ENCODE measurements at places on chromosomes 11 and 22. TPM values are rescaled to one million over a fixed set of nuclear protein-coding genes. Genes with fewer than 3 reads are reported as not detected.
A peak's percentile ranks its signal among the peaks of the same experiment; 100 is the strongest.

Gene TRIM51
- total RNA-seq, result not detected

Gene SUSD2
- 0.22 TPM for total RNA-seq

Gene SLCO2B1
- total RNA-seq, result not detected

Gene PDHX
- total RNA-seq, result 34.5 TPM

Gene CD3D
- total RNA-seq, result 321 TPM

Gene GPR83
- total RNA-seq, result not detected

DNA sequence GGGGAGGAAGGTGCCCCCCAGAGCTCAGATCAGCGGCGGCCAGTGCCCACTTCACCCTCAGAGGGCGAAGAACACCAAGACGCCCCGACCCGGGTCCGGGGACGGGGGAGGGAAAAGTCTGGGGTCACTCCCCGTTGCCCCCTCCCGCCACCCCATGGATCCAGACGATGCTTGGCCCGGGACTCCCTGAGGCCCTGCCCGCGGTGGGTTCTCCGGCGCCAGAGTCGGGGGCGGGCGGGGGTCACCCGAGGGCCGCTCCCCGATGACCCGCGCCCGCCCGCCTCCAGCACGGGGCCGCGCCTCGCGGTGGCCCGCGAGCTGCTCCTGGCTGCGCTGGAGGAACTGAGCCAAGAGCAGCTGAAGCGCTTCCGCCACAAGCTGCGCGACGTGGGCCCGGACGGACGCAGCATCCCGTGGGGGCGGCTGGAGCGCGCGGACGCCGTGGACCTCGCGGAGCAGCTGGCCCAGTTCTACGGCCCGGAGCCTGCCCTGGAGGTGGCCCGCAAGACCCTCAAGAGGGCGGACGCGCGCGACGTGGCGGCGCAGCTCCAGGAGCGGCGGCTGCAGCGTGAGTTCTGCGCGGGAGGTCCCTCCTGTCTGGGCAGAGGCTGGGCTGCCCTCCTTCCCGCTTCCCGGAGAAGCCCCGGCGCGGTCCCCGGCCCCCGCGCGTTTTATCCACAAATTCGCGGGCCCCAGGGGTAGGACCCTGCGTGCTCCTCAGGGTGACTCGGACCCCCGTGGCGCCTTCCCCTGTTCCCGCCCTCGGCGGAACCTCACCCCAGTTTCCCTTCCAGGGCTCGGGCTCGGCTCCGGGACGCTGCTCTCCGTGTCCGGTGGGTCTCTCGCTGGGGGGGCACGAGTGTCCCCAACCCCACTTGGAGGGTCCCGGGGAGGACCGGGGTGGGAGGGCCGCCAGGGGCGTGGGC, 1.1 kb downstream of the NLRP6 start:
- peak; percentile 30 for DNase-seq
